ENCODE measurements at places on chromosomes 1 and 21. TPM values are rescaled to one million over a fixed set of nuclear protein-coding genes. Genes with fewer than 3 reads are reported as not detected.
A peak's percentile ranks its signal among the peaks of the same experiment; 100 is the strongest.

The CR1L gene
- not detected for total RNA-seq

DNA sequence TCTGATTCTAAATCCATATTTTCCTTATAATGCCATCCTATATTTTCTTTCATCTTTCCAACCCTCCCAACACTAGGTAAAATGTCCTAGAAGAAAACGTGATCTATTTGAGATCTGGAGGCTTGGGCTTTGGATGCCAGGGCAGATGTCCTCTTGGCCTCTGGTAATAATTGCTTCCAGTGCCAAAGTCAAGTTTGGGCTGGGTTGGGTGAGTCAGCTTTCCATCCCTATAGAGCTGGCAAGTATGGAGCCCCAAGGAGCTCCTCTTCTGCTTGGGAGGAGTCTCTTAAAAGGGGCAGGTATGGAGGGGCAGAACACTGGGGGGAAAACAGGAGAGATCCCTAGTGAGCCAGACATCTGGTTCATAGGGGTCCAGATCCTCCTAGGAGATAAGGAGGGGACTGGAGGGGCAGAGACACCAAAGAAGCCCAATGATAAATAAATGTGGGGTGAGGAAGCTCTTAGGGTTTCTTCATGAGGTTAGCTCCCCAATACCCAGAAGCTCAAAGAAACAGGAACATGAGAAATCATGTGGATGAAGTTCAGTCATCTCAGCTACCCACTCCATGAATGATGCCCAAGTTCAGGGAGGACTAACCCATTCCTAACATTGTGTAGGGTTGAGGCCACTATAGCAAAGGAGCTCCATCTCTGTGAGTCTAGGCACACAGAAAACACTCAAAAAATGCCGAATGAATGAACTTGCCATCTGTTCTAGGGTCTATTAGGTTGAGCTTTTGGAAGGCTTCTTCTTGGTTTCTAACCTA, 3.5 kb downstream of the C1orf116 start:
- DNase-seq = no peak

DNA sequence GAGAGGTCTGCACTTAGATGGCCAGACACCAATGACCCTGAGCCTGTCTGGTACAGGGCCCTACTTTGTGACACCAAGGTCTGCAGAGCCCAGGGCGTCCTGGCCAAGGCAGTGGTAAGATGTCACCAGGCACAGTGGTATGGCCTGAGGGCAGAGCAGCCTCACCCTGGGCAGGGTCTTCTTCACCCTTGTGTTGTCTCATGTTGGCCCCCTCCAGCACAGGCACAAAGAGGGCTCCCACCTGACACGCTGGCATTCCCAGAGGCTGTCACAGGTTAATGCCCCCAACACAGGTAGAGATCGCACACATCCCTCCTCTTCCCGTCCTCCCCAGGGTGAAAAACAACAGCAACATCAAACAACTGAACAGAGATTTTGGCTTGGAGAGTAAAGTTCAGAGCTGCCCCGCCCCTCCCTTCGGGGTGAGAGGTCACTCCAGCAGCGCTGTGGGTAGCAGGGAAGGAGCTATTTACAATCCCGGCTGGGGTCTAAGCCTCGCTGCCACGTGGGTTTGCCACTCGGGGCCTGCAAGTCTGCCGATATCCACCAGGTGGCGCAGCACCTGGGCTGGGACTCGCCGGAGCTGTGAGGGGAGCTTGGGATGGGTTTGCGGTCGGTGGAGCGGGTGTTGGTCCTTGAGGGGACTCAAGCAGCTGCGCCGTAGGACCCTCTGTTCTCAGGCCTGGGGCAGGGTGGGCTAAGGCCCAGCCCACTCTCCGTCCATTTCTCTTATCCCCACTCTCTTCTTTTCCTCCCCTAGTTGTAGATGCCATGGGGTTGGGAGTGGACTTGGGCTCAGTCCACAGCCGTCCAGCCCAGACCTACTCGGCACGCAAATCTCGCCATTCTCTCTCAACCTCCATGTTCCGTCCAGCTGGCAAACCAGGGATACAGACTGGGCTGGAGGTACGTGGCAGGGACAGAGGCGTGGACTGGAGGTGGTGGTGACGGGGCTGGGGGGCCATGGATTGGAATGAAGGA, 12.7 kb downstream of the EFNA3 start:
- DNase-seq = peak; percentile 82

- DNase-seq = no peak
Measured at GRCh38 chr21:32682696-32683474, 44.9 kb downstream of the SYNJ1 start.

- no peak for DNase-seq
Measured at GRCh38 chr1:197683895-197684553, 91.3 kb downstream of the DENND1B start.

The IL10RB gene
- total RNA-seq = 32.9 TPM

- no peak for DNase-seq
Measured at GRCh38 chr1:230498704-230499103, 72.6 kb upstream of the PGBD5 start.

The BRDT gene
- total RNA-seq = not detected

The CD1E gene
- total RNA-seq = 0.52 TPM

The SH3GLB1 gene
- total RNA-seq = 101 TPM

The VAMP4 gene
- 16.3 TPM for total RNA-seq

DNA sequence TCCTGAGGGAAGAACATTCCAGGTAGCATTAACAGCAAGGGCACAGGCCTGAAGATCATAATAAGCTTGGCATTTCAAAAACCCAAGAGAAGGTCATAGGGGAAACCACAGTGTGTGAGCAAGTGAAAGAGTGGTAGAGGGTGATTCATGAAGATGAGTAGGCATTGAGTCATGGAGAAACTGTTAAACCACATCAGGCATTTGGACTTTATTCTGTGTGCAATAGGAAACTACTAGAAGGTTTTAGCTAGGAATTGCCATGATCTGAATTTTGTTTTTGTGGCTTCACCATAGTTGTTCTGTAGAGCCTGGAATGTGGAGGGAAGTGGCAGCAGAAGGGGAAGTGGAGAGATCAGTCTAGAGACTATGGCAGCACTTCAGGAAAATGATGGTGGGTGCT, 359.0 kb upstream of the PTBP2 start:
- no peak for DNase-seq

The MYOG gene
- total RNA-seq = not detected

GRCh38 chr1:186958520-186958919, 129.8 kb downstream of the PLA2G4A start:
- no peak for DNase-seq

DNA sequence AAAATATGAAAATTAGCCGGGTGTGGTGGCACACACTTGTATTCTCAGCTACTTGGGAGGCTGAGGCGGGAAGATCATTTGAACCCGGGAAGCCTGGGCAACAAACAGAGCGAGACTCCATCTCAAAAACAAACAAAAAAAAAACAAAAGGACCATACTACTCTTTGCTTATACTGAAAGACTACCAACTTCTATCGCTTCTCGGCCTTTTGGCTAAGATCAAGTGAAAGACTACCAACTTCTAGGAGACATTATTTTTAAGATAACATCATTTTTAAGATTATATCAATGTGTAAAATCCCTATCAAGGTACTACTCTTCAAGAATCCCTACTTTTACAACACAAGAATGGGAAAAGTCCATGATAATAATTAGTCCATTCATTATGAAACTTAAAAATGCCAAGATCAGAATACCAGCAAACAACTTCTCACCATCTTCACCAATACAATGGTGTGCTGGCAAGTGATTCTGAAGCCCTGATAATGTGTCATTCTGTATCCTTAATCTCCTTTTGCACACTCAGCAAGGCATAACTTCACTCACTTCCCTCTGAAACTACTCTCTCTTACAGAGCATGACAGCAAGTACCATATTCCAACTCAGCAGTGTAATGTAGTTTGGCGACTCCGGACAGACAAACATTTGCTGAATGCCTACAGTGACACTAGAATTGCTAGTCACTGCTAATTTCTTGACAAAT, 1.7 kb downstream of the PTP4A2 start:
- DNase-seq = no peak

DNA sequence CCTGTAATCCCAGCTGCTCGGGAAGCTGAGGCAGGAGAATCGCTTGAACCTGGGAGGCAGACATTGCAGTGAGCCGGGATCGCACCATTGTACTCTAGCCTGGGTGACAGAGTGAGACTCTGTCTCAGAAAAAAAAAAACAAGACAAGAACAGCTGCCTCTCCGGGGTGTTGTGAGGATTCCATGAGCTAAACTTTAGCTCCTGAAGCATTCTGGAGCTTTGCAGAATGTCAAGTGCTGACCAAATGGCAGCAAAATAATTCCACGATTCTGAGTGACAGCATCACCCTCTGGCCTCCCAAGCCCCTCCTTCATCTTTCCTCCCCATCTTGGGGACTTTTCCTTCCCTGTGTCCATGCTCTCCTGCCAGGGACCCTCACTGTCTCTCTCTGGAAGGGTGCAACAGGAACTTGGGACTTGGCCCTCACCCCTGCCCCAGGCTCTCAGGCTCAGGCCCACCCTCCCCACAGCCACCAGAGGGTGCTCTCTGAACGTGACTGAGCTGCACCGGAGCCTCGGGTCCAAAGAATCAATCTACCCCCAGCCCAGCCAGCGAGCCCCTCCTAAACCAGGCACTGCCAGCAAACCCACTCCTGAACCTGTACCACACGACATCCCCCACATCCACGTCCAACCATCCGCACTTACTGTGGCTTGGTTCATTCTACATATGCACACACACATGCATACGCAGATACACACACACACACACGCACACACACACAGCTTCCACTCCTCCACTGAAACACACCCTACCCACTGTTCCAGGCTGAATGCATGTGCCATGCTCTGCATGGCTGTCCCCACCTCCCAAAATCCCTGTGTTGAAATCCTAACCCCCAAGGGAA, 45.7 kb downstream of the ACOT7 start:
- no peak for DNase-seq

GRCh38 chr1:83999316-83999819, 436 bp upstream of the TTLL7 start:
- DNase-seq = peak; percentile 64

GRCh38 chr1:21833392-21833976, 21.4 kb downstream of the LDLRAD2 start:
- DNase-seq = no peak

GRCh38 chr1:229266274-229266673, 4.6 kb upstream of the RAB4A start:
- no peak for DNase-seq

DNA sequence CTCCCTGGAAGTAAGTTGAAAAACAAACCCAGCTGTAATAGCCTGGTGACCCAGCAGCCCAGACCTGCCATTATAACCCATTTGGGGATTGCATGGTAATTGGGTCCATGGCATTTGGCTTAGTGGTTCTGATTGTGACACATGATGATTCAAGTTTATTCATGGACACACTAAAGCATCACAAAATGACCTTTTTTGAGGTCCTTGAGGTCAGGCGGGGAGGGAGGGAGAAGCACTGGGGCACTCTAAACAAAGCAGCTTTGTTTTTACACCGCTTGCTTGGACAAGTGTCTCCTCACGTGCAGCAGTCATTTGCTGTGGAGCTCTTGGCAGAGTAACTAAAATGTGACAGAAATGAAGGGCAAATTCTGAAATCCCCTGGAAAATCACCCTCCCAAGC, 241.0 kb upstream of the SGIP1 start:
- DNase-seq = no peak
